ENCODE measurements at places on chromosomes 12 and 14.
A peak's percentile ranks its signal among the peaks of the same experiment; 100 is the strongest.

- DNase-seq: no peak
Observed at GRCh38 chr14:62369919-62370560, 607.8 kb downstream of the SNAPC1 start.

DNA sequence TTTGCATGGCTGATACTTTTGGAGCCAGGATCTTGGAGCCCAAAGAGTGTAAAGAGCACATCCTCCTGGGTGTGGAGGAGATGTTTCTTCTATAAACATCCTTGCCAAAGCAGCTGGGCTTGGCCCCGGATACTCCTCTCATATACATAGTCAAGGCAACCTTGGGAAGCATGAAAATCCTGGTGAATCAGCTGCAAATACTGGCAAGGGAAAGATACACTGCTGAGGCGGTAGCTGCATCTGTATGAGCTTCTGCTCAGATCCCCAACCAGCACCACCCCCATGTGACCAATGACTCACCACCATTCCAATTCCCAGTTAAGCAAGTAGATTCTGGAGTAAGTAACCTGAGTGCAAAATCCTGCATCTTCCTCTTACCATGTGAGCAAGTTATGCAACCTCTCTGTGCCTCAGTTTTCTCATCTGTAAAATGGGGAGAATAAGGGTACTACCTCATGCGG lies 567.4 kb downstream of the MED13L start:
- no peak for DNase-seq

- DNase-seq: peak; percentile 13
Observed at GRCh38 chr12:102249079-102249841, 51.6 kb upstream of the PMCH start.

DNA sequence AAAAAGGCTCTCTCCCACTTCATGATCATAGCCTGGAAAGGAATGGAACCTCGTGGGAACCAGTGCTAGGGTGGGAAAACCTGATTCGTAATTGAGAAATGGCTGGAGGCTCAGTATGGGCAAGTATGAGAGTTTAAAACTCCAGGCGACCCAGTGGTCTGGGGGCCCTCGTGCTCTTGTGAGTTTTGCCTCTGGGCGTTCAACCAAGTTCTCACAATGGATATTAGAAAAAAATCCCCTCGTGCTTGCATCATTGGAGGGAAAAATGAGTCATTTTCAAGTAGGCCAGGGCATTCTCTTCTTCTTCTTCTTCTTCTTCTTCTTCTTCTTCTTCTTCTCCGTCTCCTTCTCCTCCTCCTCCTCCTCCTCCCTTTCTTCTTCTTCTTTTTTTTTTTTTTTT lies 39.0 kb downstream of the GPR68 start:
- DNase-seq: no peak

Data from renal cortical epithelial cell (primary cell).